H9 (cell line): ENCODE measurements at places on chromosomes 3 and 15.
A peak's percentile ranks its signal among the peaks of the same experiment; 100 is the strongest.

DNA sequence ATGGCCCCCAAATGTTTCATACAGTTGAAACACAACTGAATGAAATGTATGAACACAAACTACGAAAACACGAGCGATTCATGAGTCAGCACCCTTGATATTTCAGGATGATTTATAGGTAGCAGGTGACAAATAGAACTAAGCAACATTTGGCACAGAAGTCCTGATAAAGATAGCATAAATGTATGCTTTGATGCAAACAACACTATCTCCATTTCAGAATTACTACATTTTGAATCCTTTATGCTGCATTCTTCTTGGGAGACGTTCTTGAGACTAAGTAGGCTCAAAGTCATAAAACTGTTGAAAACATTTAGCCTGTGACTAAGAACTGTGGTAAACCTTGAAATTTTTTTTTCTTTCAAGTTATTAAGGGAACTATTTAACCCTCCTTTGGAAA, 200.3 kb upstream of the ICE2 start:
- DNase-seq = no peak

- no peak for DNase-seq
Measured at GRCh38 chr3:8313560-8314267, 187.9 kb upstream of the LMCD1 start.

- no peak for DNase-seq
Measured at GRCh38 chr3:149781211-149781610, 11.1 kb downstream of the ANKUB1 start.

DNA sequence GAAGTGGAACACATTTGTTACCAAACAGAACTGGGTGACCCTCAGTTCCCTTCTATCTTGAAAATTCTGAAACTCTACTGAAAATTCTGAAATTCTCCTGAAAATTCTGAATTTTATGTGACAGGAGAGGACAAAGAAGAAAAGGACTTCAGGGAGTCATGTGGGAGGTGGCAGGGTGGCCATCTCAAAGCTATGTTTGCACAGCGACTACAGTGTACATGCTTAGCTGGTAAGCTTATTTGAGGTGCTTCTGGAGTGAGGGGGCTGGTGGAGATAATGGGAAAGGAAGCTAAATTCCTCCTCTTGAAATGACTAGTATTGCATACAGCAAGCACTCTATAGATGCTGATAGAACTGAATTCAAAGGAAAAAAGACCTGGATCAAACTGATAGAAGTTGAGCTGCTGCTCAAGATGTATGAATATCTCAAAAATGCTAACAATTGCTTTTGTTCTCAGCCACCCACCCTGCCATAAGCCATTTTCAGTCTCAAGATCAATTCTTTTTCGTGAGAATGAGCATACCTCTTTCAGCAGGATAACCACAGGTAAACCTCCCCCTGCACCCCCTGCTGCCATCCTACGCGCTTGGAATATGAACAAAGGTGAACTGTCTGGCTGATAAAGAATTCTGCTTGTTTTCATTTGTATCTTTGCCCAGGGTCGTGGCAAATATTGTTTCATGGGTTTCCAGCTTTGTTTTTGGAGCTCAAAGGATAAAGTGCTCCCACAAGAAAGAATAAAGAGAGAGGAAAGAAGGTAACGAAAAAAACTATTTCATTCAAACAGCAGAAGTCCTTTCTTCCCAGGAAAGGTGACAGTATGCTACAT, 16.6 kb upstream of the ARHGEF3 start:
- no peak for DNase-seq

GRCh38 chr3:23600167-23600871, 205.4 kb upstream of the UBE2E1 start:
- no peak for DNase-seq

DNA sequence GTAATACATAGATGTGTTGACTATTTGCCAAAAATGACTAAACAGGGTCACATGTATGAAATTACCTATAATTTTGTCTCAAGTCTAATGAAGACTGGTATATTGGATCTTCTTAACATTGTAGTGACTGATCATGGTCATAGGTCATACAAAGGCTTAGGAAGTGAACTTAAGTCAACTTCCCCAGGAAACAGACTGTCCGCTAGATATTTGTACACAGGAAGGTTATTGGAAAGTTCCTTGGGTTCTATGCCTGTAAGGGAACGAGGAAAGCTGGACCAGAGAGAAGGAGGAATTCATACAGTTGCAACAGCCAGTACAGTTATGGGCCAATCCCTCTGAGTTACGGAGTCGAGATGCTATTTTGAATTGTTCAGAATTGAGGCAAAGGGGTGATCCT, 462.0 kb upstream of the THRB start:
- no peak for DNase-seq

- no peak for DNase-seq
Measured at GRCh38 chr3:115648559-115648958, 25.2 kb downstream of the GAP43 start.

DNA sequence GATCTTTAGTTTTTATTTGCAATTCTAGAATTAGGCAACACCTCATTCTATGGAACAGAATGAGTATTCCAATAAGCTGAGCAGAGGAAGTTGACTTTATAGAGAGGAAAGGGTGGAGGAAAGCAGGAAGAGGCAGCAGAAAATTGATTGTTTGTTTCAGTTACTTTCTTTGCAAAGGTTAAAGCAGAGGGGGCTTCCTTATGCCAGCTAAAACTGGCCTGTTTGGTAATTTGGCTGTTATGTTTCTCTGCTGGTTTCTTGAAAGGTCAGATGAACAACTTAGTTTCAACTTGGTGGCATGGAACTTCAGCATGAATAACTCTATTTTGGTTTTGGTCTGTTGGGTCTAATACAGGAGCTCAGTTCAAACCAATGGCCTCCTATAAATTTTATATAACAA, 190.9 kb upstream of the IL12A start:
- no peak for DNase-seq

DNA sequence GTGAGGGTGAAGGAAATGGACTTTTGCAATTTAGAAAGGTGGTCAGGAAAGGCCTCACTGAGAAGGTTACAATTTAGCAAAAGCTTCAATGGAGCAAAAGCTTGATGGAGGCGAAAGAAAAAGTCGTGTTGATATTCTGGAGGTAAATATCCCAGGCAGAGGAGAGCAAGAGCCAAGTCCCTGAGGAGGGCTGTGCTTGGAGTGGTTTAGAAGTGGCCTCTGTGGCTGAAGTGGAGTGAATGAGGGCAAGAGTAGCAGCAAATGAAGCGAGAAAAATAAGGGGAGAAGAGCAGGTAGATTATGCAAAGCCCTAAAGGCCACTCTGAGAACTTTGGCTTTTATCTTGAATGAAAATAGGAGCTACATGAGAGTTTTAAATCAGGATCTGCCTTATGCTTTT, 54.1 kb downstream of the GUCA1C start:
- DNase-seq = no peak

GRCh38 chr3:141051443-141052200, 475 bp downstream of the SPSB4 start:
- peak; percentile 66 for DNase-seq

DNA sequence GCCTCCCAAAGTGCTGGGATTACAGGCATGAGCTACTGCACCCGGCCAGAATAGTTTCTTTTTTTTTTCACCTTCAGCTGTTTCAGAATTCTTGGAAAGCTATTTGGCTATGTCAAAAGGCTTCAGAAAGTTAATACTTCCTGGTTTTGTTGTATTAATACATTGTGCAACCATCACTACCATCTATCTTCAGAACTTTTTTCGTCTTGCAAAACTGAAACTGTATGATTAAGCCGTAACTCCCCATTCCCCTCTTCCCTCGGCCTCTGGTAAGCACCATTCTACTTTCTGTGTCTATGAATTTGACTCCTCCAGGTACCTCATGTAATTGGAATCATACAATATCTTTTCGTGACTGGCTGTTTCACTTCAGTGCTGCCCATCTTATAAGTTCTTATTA, 5.2 kb upstream of the NOX5 start:
- no peak for DNase-seq

GRCh38 chr3:169430707-169431404, 232.7 kb downstream of the MECOM start:
- no peak for DNase-seq

- DNase-seq = no peak
Measured at GRCh38 chr3:192802957-192803899, 75.9 kb upstream of the FGF12 start.

GRCh38 chr15:92707880-92708551, 52.4 kb upstream of the FAM174B start:
- DNase-seq = no peak

- DNase-seq = no peak
Measured at GRCh38 chr15:54789376-54789775, 407.4 kb downstream of the RSL24D1 start.

DNA sequence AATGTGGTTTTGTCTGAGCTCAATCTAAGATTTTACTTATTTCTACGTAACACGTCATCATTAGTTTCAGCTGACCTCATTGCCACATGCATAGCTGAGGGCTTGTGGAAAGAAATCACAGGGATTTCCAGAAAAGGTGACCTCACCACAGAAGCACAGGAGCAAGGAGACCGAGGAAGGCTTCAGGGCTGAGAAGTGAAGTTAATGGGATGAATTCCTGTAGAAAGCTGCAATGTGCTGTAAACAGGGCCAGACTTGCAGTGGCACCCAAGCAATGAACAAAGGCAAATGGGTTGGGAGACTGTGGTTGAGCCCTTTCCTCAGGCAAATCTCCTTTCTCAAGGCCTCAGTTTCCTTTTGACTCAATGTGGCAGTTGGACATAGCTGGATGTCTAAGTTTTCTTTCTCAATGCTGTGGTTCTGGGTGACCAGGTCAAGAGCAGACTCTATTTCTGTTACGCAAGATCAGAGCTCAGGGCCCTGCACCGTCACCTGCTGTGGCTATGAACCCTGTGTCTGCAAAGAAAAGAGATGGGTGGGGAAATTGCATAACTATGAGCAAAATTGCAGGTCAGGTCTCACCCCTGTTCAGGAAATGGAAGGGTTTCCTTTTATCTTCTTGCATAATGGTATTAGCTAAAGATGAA, 252.2 kb upstream of the TBL1XR1 start:
- DNase-seq = no peak

DNA sequence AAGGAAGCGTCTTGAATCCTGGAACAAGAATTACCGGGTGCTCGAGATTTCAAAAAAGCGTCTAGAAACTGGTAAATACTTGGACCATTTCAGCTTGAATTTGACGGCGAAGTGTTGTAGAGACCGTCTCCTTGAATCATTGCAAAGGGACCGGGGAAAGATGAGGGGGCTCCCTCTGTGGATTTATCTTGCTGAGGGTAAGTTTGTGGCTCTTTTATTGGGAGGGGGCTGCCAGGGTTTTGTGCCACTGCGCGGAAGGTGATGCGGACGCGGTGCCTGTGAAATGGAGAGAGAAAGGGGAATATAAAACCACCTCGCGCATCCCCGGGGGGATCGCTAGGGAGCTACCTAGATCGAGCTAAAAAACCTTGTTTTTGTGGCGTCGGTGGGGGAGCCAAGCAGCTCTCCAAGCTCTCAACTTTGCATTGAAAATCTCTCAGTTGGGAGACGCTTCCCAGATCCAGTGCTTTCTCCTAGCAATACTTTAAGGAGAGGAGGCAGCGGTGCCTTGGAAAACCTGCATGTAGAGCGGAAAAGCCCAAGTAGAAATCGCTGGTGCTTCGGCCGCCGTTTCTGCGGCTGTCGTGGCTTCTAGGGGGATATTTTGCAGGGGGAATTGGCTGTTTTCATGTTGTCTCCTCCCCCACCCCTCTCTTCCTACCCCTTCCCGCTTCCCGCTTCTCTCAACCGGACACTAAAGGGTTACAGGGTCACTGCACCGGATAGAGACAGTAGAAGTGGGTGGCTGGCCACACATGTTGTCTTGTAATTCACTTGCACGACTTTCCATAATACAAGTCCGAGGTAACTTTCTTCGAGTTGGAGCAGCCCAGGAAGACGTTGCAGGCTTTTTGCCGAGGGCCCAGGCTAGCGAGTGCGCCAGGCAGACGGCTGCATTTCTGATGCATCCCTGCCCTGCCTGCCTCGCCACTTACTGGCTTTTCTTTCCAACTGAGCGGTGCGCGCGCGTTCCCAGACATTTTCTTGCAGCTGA, 187.6 kb downstream of the NLGN1 start:
- peak; percentile 71 for DNase-seq

GRCh38 chr3:176799675-176800074, 397.6 kb downstream of the TBL1XR1 start:
- DNase-seq = no peak

- no peak for DNase-seq
Measured at GRCh38 chr3:69901802-69902201, 97.7 kb upstream of the SAMMSON start.

GRCh38 chr15:60781211-60781713, 302.3 kb upstream of the ICE2 start:
- DNase-seq = no peak

- no peak for DNase-seq
Measured at GRCh38 chr3:104004956-104005355, 1361.8 kb upstream of the ALCAM start.

GRCh38 chr3:36201546-36201945, 178.8 kb upstream of the STAC start:
- DNase-seq = no peak

DNA sequence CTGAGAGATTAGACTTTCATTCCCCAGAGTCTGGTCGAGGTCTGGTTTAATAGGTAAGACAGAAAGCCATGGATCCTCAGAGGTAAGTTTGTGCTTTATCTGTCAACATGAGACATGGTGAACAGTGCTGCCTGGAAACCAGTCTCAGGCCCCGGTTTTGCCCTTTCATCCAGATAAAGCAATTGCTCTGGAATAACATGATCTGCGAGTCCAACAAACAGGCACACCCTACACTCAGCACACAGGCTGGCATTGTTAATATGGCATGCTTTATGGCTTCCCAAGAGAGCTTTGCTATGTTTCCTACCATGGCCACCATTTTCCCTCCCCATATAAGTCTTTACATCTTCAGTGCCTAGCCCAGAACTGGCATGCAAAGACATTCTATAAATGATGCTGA, 30.1 kb upstream of the MNS1 start:
- DNase-seq = no peak

GRCh38 chr15:71397377-71397776, 282.1 kb downstream of the THSD4 start:
- no peak for DNase-seq

GRCh38 chr15:80154336-80154735, 1.5 kb downstream of the FAH start:
- no peak for DNase-seq

GRCh38 chr3:47746264-47746663, 35.4 kb downstream of the SMARCC1 start:
- DNase-seq = no peak

- DNase-seq = no peak
Measured at GRCh38 chr3:58794750-58795149, 128.2 kb upstream of the FAM3D start.

DNA sequence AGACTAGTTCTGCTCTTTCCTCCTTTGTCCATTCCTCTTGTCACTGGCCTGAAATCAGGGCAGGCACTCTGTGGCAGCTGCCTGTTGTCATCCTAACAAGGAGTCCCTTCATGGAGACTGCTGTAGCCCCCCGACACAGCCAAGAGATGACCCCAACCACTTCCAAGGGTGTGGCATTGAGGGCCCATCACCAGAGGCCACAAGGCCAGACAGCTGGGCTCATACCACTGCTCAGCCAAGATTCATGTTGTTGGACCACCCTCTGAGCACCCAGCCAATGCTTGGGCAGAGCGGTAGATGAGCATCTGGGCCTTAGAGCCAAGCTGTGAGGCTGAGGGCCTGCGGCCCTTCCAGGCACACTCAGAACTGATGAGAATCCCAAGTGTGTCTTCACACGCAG, 85.4 kb downstream of the EPHB1 start:
- DNase-seq = no peak
